ENCODE measurements at places on chromosomes 1 and 21.

GRCh38 chr1:71196685-71197084 is 115.8 kb upstream of the ZRANB2 start:
- DNase-seq: peak; percentile 55

DNA sequence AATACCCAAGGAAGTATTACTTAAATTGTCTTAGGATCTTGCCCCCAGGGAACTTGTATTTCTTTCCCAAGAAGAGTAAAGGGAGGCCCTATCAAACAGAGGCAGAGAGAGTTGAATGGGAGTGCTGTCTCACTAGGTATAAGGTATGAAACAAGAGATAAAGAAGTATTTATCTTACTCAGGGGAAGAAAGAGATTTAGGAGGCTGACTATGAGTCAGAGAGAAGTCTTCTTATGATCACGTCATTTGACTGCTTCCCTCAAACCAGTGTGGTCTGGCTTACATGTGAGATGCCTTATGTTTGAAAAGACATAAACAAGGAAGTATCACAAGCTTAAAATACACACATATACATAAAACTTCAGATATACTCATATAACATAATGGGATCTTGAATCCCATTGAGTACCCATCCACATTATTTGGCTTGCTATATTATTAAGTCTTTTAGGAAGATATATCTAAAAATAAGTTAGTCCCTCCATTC is 29.6 kb downstream of the DUSP10 start:
- DNase-seq: peak; percentile 88

DNA sequence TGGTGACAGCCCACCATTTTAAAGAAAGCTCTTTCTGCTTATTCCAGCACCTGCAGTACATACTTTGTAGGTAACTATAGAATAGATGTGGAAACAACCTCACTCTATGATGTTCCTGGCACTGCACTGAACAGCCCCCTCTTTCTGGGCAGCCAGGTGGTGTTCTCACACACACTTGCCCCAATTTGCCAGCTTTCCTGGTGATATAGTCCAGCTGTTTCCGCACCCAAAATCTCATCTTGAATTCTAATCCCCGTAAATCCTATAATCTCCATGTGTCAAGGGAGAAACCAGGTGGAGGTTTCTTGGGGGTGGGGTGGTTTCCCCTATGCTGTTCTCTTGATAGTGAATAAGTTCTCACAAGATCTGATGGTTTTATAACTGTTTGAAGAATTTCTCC is 102.2 kb downstream of the FCRL5 start:
- no peak for DNase-seq

GRCh38 chr1:146016891-146017290 is 4.6 kb downstream of the HJV start:
- DNase-seq: peak; percentile 65

DNA sequence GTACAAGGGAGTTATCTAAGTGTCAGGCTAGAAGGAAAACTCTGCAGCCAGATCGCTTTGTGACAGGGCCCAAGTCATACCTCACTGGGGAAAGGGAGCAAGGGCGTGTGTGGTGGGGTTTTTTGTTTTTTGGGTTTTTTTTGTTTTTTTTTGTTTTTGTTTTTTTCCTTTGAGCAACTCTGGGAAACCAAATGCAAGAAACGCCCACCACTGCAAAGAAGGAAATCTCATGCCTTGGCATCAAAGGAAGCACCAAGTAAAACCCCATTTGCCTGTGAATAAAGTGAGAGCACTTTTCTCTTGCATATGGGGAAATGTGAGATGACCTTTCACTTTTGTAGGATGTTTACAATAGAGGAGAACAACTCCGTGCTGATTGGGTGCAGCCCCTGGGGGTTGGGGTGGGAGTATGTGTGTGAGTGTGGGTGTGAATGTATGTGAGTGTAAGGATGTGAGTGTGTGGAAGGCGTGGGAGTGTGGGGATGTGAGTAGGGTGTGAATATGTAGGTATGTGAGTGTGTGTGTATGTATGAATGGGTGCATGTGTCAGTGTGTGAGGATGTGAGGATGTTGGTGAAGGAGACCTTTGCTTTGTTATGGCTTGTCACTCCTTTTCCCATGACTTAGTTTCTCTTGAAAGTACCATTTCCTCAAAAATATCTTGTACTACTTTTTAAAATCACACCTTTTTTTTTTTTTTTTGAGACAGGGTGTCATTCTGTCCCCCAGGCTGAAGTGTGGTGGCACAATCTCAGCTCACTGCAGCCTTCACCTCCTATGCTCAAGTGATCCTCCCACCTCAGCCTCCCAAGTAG is 34.6 kb downstream of the IL12RB2 start:
- no peak for DNase-seq

DNA sequence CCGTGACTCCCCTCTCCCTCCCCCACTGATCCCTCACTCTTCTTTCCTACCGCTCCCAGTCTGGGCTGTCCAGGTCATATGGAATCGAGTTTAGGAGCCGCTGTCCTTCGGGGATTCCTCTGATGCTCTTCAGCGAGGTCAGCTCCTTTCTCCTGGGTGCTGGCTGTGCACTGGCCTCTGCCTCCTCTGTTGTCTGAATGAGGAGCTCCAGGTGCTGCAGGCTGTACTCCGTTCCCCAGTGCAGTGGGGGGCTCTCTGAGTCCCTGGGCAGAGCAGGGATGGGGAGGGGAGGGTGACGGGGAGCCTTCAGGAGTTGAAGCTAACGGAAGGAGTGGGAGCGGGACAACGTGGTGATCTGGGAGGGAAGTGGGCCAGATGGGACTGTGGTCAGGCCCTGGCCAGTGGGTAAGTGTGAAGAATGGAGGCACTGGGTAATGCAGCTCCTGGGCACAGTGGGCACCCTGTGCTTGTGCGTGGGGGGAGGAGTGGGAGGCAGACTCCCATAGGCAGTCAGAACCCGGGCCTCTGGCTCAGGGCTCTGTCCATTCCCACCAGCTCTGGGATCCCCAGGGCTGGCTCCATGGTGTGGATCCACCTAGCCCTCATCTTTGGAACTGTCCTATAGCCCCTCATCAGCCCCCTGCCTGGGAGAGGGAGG is 59.5 kb upstream of the TLR5 start:
- no peak for DNase-seq

GRCh38 chr21:15795533-15795932 is 65.8 kb downstream of the USP25 start:
- DNase-seq: no peak

- peak; percentile 38 for DNase-seq
These were observed 45.5 kb upstream of the ETS2 start for GRCh38 chr21:38760017-38760761.

DNA sequence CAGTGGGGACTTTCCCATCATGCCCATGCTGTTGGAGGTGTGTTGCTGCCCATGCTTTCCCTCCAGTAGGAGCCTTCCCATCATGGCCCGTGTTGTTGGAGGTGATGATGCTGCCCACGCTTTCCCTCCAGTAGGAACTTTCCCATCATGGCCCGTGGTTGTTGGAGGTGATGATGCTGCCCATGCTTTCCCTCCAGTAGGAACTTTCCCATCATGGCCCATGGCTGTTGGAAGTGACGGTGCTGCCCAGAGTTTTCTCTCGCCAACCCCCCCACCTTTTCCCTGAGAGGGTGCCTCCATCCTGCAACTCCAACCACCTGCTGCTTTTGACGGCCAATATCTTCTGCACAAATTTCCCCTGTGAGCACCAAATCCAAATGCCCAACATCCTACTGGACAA is 205.7 kb downstream of the TOMM20 start:
- DNase-seq: no peak

GRCh38 chr1:175572932-175573868 is 170.2 kb downstream of the TNR start:
- DNase-seq: no peak

- no peak for DNase-seq
These were observed 29.6 kb downstream of the DMRTA2 start for GRCh38 chr1:50393522-50394120.

GRCh38 chr1:153470707-153471106 is 10.3 kb upstream of the S100A7 start:
- DNase-seq: peak; percentile 48

DNA sequence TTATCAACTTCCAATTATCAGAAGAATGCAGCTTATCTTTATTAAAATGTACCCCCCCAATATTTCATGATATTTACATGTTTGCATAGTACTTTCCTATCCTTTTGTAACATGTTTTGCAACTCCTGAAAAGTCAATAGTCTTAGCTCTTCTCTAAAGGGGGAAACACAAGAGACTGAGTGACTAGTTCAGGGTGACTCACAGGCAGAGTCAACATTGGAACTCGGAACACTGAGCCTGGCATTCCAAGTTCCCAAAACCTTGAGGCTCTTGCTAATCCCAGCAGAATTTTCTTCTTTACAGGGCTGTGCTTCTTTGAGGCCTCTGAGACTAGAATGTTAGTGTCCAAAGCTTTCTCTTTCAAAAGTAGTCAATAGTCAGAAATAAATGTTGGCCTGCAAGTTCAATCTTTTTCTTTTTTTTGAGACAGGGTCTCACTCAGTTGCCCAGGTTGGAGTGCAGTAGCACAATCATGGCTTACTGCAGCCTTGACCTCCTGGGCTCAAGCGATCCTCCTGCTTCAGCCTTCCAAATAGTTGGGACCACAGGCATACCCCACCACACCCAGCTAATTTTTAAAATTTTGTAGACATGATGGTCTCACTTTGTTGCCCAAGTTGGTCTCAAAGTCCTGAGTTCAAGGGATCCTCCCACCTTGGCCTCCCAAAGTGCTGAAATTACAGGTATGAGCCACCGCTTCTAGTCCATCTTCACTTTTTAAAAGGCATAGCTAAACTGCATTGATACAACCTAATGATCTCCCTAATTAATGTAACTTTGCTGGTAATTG is 37.5 kb downstream of the ZNF281 start:
- DNase-seq: peak; percentile 90

GRCh38 chr1:50667272-50667671 is 244.0 kb upstream of the DMRTA2 start:
- no peak for DNase-seq

GRCh38 chr1:30034105-30034626 is 689.2 kb downstream of the MATN1 start:
- no peak for DNase-seq

Measured in GM23248 (cell line).